A549 (cell line): ENCODE measurements at places on chromosomes 4 and X. TPM values are rescaled to one million over a fixed set of nuclear protein-coding genes. Genes with fewer than 3 reads are reported as not detected.

DNA sequence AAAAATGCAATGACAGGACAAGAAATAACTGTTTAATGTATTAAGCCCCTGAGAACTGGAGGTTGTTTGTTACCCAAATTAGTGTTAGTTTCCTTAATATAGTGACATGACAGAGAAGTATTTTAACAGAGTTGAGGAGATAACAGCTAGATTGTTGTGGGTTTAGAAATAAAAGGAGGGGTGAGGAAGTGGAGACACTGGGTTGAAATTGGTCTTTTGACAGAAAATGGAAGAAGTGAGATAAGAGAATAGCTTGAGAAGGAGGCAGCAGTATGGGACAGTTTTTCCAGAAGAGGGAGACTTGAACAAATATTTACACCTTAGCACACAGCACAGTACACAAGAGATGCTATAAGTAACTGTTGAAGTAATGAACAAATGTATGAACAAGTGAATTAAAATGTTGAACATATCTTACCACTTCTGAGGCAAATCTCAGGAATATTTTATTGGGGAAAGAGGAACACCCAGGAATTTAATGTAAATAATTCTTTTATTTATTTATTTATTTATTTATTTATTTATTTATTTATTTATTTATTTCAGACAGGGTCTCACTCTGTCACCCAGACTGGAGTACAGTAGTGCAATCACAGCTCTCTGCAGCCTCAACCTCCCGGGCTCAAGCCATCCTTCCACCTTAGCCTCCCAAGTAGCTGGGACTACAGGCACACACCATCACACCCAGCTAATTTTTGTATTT lies 58.0 kb upstream of the EGFL6 start:
- no peak for DNase-seq

TAF7L gene
- polyA plus RNA-seq = 0.05 to 0.08 TPM (median 0.08 TPM) in 3 replicates

DNA sequence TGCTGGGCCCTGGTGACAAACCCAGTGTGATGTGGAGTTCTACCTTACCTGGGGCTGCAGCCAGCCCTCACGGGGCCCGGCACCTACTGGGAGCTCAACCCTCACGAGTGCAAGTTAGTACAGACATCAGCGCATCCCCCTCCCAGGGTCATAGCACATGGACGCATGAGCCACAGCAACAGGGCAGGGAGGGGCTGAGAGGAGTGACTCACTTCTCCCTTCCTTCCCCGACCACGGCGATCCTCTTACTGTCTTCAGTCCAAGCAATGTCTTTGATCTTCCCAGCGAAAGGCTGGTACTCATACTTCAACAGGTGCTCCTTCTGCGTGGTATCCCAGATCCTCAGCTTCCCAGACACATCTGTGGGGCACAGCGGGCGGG lies 17.8 kb downstream of the WDR1 start:
- DNase-seq = no peak

DNA sequence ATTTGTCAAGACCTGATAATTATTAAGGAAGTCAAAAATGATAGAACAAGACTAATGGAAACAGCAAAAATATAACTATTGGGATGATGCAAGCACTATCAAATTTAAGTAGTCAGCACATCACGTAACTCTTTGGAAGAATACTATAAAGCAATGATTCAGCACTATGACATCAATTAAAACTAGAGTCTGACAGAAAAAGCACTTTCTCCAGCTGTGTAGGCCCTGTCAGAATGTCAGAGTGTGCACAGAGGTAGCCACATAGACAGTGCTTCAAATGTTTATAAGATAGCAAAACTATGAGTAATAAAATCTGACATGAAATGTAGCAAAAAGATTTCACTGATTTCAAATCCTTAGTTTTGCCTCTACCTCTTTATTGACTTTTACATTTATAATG lies 1226.6 kb upstream of the ADGRL3 start:
- no peak for DNase-seq

DNA sequence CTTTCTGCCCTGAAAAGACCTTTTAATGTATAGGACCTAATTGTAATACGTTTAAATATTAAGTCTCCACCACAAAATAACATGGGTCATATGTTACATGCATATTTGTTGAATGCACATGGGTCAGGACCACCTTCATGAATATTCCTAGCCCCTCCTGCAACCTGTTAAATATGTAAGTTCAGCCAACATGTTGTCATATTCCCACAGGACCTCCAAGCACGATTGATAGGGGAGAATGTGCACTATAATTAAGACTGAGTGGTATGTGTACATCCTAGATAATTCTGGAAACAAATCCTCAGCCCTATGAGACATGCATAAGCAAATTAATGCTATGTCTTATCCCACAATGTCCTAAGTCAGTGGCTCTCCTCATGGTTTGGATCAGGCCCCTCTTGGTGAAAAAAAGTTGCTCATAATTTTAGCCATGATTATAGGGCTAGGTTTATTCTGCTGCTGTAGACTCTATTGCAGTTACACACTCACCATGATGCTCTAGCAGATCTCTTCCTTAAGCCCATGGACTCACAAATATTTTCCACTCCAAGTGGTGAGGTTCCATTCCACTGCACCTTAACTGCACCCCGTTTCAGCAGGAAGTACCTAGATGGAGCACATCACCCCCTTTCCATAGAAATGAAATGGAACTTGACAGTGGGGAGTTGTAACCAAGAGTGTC lies 10.2 kb downstream of the TIGD2 start:
- DNase-seq = no peak
